Aorta (tissue), 5 donors: ENCODE measurements at places on chromosomes 5 and 9.
A peak's percentile ranks its signal among the peaks of the same experiment; 100 is the strongest.

GRCh38 chr5:173035904-173036707 lies 20.0 kb upstream of the CREBRF start:
- no peak for DNase-seq

- DNase-seq, result no peak
These were observed 6.8 kb downstream of the PIP5KL1 start for GRCh38 chr9:127923771-127924170.

DNA sequence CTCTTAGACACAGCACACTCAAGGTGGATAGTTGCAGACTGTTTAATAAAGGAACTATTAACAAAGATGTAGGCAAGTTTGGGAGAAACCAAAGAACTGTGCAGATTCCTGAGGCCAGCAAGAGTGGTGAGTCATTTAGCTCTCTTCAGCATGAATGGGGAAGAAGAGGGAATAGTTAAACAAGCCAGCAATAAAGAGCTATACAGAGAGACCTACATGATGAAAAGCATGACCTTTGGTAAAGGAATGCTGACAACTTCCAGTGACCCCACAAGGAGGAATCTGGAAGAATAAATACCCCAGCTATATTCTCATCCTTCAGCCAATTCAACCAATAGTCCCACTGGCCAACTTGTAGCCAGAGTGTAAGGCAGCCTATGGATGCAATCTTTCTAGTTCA lies 706.0 kb upstream of the GRAMD2B start:
- no peak for DNase-seq

- DNase-seq, result no peak
These were observed 3.2 kb upstream of the IL12B start for GRCh38 chr5:159333545-159333925.

DNA sequence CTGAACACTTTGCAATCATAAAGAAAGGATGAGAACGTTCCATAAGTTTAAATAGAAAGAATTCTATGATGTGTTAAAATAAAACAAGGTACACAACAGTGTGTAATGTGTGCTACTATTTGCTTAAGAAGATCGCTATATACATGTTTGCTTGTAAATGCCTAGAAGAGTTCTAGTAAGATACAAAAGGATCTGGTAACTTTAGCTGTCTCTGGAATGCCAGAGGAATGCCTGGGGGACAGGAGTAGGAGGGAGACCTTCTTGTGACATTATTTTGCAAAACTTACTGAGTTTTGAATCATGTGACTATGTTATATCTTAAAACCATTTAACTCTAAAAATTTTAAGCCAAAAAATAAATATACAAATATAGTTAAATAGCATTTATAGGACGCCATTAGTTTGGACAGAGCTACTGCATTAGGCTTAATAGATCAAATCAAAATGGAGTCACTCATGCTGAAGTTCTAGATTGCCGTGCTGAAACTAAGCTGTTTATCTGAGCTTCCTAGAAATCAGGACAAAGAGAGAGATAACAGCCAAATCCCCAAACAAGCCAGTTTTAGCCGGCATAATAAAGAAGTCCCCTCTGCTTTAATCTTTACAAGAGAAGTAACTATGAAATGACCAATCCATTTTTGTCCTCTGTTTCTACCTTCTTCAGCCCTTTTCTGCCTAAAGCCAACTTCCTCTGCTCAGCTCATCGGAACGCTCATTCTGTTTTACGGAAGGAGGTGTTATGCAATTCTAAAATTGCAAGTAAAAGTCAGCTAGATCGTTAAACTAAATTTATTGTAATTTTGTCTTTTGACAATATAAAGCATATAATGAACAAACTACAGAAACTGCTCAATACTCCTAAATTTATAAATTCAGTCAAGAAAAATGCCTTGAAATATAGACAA lies 44.8 kb downstream of the LIX1 start:
- no peak for DNase-seq

GRCh38 chr9:107874591-107875369 lies 385.2 kb upstream of the KLF4 start:
- no peak for DNase-seq

DNA sequence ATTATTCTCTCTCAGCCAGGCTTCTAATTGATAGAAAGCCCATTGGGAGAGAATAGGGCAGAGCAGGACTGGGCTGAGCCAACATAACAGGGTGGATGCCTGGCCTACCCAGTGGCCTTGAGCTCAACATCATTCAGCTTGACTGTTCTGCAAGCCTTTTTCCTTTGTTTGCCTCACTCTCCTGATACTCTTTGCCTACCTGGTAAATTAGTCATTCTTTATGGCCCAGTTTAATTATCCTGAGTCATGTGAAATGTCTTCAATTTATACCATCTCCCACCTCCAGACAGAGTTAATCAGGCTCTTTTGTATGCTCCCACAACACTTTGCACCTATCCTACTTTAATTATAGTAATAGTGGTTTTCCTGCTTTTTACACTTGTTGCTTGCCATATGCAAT lies 13.6 kb downstream of the GLRA1 start:
- no peak for DNase-seq

DNA sequence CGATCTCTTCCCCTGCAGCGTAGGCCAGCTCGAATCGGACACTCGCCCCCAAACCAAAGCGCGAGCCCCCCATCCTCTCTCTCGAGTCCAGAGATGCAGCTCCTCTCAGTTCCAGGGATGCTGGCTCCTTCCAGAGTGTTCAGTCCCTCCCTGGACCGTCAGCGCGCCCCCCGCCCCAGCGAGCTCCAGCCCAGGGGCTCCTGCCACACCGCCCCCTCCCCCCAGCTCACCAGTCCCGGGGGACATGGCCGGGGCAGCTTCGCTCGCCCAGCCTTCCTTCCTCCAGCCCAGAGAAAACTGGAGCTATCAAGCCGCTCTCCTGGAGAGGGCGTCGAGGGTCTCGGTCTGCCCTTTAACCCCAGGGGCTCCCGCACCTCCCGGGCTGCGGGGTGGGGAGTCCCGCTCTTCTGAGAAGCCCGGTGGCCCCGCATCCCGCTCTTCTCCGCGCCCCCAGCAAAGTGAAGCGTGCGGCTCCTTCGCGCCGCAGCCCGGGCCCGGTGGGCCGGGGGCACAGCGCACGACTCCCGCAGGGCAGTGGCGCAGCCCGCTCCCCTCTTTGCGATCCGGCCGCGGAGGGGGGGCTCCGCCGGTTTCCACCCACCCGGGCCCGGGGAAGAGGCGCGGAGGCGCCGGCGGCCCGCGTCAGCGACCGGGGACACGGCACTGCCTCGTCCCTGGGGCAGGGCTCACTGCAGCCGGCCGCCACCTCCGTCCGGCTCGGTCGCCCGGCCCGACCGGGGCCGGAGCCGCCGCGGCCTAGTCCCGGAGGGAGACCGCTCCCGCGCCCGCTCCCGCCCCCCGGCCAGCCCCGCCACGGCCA lies 587 bp downstream of the MIER3 start:
- DNase-seq, result peak; percentile 56

DNA sequence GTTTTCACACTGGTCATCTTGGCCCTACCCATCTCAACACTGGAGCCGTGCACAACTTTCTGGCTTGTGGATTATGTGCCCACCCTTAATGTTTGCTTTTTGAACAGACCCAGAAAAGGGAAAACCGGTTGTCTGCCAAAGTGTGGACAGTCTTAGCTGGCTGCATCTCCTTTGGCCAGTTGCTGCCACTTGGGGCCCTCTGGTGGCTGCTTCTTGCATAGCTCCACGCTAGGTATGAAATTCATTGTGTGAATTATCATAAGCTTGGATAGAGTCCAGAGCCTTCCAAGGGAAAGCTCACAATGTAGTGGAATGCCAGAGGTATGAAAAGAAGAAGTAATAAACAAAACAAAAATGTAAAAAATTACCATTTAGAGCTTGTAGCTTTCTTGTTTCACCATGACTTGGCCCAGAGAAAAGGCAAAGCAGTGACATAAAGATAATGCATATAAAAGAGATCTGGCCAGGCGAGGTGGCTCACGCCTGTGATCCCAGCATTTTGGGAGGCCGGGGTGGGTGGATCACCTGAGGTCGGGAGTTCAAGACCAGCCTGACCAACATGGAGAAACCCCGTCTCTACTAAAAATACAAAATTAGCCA lies 12.5 kb upstream of the SLC36A3 start:
- DNase-seq, result peak; percentile 78

DNA sequence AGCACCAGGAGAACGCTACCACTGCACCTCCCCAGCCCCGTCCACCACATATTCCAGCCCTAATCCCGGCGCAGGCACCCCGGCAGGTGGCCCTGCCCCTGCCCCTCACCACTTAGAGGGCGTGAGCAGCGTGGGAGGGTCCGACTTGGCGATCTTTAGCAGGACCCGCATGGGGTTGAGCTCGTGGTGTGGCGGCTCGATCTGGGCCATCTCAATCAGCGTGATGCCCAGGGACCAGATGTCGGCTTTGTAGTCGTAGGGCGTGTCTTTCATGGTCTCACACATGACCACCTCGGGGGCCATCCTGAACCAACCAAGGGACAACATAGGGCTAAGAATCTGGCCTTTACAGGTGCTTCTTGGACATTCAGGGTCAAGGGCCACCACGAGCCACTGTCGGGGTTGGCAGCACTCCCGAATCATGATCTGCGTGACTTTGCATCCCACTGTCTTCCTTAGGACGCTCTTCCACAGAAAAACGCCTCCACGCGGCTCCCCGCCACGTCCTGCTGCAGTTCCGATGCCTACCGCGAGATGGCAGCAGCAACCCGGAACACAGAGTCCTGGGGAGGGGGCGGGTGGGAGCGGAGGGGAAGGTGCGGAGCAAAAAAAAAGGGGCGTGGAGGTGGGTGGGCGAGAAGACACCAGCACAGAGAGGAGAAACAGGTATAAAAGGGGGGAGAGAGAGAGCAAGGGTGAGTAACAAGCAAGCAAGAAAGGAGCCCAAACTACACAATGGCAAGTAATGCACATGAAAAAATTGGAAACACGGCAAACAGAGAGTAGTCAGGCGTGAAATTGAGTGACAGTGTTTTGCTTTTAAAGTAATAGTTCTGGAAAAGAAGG lies 81.3 kb downstream of the STK10 start:
- DNase-seq, result peak; percentile 90

DNA sequence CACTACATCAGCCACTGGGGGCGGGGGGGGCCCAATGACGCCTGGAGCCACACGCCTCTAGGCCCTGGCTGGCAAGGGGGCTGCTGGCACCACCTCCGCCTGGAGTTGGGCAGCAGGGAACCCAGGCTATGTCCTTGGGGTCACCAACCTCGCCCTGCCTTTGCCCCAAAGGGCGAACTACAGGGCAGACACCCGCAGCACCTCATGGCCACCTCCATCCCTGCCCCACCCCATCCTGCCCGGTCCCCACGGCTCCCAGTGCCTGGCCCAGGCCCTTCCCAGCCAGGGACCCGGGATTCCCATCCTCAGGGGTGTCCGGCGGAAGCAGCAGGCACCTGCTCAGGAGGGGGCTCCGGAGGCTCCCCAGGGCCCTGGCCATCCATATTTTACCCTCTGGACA lies 37.0 kb downstream of the NACC2 start:
- peak; percentile 59 for DNase-seq

- no peak for DNase-seq
These were observed 1928.2 kb upstream of the WWC1 start for GRCh38 chr5:166363087-166363760.

GRCh38 chr9:37464006-37464405 lies 1.2 kb downstream of the ZBTB5 start:
- DNase-seq, result no peak
